Small intestine (tissue), 16 donors: ENCODE measurements at places on chromosomes 1 and 21. TPM values are rescaled to one million over a fixed set of nuclear protein-coding genes. Genes with fewer than 3 reads are reported as not detected.

DNA sequence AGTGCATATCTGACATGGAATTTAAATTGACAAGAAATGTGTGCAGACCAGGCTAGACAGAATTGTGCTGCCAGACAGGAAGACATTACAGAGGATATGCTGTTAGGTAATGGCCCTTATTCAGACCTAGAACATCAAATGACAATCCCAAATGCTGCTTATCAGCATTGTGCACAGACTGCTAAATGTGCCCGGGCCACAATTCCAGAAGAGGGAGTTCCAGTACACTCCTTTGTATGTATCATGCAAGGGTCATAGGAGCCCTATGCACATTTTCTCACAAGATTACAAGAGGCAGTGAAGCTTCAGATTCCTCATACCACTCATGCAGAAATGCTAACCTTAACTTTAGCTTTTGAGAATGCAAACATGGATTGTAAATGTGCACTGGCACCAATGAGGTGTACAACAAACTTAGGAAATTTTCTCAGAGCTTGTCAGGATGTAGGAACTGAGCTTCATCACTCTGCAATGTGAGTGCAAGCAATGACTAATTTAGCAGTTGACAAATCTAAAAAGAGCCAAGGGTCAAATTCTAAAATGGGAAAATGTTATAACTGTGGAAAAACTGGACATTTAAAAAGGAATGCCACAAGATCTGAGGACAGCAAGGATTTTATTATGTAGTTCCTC, 273.5 kb downstream of the COL11A1 start:
- H3K4me1 ChIP-seq: no peaks in the 10 kb centered on the region
- no peak for DNase-seq
- no peak overlapping the region for H3K27ac ChIP-seq

The EEIG2 gene
- 21.7 TPM for polyA plus RNA-seq

DNA sequence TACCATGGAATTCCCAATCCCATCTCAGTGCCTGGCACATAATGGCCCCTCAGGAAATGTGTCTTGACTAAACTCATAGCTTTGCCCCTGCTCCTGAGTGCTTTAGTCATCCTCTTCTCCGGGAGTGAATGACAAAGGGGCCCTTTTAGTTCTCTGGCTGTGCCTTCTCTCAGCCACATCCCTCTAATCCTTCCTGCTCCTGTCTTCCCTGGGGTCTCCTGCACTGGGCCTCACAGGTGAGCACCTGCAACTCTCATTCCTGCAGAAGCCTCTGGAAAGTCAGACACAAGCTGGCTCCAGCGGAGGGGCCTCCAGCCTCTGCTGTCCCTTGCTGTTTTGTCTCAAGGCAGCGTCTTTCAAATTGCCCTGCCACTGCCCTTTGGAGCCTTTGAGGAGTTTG, 14.0 kb upstream of the ETV3L start:
- no peaks in the 10 kb centered on the region for H3K4me1 ChIP-seq
- no peak overlapping the region for H3K4me3 ChIP-seq
- no peak for DNase-seq
- H3K27me3 ChIP-seq: no peaks in the 10 kb centered on the region
- no peak overlapping the region for H3K27ac ChIP-seq
- H3K36me3 ChIP-seq: no peaks in the 10 kb centered on the region

DNA sequence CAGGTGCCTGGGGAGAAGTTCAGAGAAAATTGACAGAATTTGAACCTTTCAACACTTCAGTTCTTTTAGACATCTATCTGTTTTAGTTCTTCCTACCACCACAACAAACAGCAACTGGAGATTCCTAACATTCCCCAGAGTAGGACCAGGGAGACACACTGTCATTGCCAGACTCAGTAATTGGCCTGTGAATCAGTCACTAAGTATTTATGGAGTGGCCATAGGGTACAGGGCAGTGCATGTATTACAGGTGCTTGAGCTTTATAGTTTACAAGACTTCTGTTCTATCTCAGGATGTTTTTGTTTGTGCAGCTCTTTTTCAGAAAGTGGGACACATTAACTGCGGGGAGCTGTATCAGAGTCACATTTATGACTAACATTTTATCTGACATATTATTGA, 1.7 kb downstream of the CDC14A start:
- no peak overlapping the region for H3K27ac ChIP-seq
- no peak overlapping the region for H3K4me3 ChIP-seq
- H3K36me3 ChIP-seq: no peaks in the 10 kb centered on the region
- peak; percentile 87 for DNase-seq
- H3K4me1 ChIP-seq: peaks cover 8% of the 10 kb centered on the region

- no peaks in the 10 kb centered on the region for H3K36me3 ChIP-seq
- H3K27me3 ChIP-seq: peaks cover 2% of the 10 kb centered on the region
- no peak overlapping the region for H3K4me3 ChIP-seq
- DNase-seq: no peak
Measured at GRCh38 chr21:42798106-42798505, 81.2 kb downstream of the WDR4 start.

The GUCA2A gene
- polyA plus RNA-seq: 56.3 TPM

The NUDT4B gene
- polyA plus RNA-seq: not detected

DNA sequence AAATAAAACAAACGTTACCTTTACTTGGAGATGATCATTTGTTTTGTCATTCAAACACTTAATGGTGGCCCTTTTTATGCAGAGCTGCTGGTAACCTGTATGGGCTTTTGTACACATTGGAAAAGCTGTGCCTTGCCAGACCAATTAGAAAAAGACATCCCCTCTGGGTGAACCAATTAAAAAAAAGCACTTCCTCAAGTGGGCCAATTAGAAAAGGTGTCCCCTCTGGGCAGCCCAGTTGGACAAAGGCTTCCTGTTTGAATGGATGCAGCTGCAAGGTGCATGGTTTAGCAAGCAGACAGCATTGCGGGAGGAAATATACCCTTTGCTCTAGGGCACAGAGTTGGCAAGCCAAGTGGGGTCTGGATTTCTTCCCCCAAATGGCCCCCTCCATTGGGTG, 21.6 kb downstream of the HUNK start:
- H3K4me3 ChIP-seq: no peak overlapping the region
- no peaks in the 10 kb centered on the region for H3K27me3 ChIP-seq

GRCh38 chr1:201359031-201359872, 18.2 kb downstream of the TNNT2 start:
- DNase-seq: no peak
- H3K27me3 ChIP-seq: no peaks in the 10 kb centered on the region
- no peaks in the 10 kb centered on the region for H3K4me1 ChIP-seq
- H3K4me3 ChIP-seq: no peak overlapping the region

- H3K36me3 ChIP-seq: no peaks in the 10 kb centered on the region
- no peak for DNase-seq
- H3K4me1 ChIP-seq: no peaks in the 10 kb centered on the region
Measured at GRCh38 chr1:194598098-194598497, 1411.7 kb upstream of the B3GALT2 start.

The TNNI3K gene
- polyA plus RNA-seq: 0.32 TPM

The ENO1 gene
- 492 TPM for polyA plus RNA-seq

DNA sequence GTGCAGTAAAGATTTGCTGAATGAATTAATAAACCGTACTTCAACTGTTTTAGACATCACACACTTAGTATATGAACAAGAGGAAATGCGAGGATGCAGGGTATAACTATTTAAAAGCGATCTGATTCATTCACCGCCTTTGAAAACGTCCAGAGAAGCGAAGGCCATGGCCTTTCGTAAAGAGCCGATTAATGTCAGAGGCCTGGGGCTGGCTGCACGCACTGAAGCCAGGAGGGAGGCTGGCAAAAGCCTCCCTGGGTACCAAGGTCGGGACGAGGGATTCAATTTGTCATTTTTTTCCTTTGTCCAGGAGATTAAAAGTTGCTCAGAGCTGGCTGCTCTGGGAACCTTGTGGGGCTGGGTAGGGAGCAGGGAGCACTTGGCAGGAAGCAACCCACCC, 307.4 kb downstream of the NPHP4 start:
- no peak overlapping the region for H3K27ac ChIP-seq
- no peak for DNase-seq
- no peaks in the 10 kb centered on the region for H3K27me3 ChIP-seq
- H3K36me3 ChIP-seq: no peaks in the 10 kb centered on the region
- H3K4me1 ChIP-seq: peaks cover 3% of the 10 kb centered on the region

The NOS1AP gene
- 0.89 TPM for polyA plus RNA-seq

DNA sequence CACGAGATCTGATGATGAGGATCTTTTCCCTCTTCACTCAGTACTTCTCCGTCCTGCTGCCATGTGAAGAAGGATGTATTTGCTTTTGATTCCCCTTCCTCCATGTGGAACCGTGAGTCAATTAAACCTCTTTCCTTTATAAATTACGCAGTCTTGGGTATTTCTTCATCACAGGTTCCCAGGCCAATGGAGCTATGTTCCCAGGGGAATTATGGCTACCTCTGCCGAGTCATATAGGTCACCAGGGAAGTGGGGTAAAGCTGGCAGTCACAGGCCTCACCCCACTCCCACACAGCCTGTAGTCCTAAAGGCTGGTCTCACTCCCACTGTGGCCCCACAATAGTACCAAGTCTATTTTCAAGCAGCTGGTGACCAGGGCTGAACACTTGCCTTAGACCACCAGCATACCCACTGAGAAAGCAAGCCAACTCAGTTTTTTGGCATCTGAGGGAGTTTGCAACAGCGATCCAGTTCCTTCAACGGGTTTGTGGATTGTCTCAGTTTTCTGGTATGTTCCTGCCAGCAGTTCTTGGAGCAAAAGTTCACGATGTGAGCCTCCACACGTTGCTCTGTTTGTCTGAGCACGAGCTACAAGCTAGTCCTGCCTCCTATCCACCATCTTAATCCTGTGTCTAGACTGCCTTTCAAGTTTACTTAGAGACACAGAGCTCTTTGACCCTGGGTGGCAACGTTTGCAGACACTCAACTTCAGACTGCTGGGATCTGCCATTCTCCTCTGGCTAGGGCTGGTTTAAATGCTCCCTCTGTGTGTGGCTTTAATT, 104.5 kb downstream of the CENPF start:
- H3K4me3 ChIP-seq: no peak overlapping the region
- no peaks in the 10 kb centered on the region for H3K4me1 ChIP-seq
- H3K36me3 ChIP-seq: no peaks in the 10 kb centered on the region
- H3K27ac ChIP-seq: no peak overlapping the region
- no peak for DNase-seq
- no peaks in the 10 kb centered on the region for H3K27me3 ChIP-seq

DNA sequence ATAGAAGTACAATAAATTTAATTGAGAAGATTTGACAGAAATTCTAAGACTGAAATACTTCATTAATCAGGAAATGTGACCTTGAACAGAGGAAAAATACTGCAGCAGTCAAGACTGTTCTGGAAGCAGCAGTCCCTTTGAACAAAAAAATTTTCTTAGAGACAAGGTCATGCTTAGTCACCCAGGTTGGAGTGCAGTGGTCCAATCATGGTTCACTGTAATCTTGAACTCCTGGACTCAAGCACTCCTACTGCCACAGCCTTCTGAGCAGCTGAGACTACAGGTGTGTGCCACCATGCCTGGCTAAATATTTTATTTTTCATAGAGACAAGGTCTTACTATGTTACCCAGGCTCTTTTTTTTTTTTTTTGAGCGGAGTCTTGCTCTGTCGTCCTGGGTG, 1.9 kb upstream of the CCDC30 start:
- H3K4me3 ChIP-seq: no peak overlapping the region
- H3K27me3 ChIP-seq: no peaks in the 10 kb centered on the region
- no peak overlapping the region for H3K27ac ChIP-seq
- peak; percentile 58 for DNase-seq

DNA sequence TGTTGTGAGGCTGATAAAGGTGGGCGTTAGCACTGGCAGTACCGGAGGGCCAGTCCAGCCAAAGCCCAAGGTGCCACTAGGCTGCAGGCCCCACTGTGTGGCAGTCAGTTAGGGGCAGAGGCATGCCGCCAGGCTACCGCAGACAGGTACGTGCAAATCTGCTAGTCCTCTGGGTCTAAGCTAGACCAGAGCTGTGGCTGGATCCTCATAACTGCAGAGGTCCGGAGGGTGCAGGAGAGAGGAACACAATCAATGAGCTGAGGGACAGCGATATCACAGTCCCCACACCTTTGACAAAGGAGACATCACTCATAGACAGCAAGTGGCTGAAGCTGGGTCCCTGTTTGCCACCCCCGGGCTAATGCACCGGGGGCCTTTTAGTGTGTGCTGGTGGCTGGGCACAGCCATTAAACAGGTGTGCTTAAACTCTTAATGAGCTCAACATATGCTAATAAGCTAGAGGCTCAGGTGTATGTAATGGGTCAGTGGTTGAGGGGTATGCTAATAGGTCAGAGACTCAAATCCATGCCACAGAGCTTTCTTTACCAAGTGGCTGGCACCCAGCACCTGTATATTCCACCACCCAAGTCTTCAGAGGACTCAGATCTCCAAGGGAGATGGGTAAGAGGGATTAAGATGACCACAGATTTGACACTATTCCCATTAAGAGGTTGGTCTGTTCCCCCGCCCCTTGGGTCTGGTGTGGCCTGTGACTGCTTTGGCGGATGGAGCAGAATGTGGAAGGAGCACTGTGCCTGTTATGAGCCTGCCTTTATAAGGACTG, 82.0 kb downstream of the GLIS1 start:
- no peak overlapping the region for H3K27ac ChIP-seq
- DNase-seq: no peak
- H3K27me3 ChIP-seq: no peaks in the 10 kb centered on the region
- no peaks in the 10 kb centered on the region for H3K36me3 ChIP-seq
- H3K4me3 ChIP-seq: no peak overlapping the region
- H3K4me1 ChIP-seq: no peaks in the 10 kb centered on the region

DNA sequence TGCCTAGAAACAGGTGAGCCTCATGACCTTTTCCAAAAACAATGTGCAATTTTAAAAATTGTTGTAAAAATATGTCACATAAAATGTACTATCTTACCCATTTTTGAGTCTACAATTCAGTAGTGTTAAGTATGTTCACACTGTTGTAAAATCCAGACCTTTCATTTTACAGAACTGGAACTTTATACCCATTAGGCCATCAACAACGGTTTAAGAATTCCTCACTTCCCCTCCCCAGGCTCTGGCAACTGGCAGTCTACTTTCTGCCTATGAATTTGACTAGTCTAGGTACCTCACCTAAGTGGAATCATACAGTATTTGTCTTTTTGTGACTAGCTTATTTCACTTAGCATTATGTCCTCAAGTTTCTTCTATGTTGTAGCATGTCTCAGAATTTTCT, 8.6 kb downstream of the CTSE start:
- DNase-seq: no peak
- H3K36me3 ChIP-seq: peaks cover 11% of the 10 kb centered on the region

- H3K27ac ChIP-seq: no peak overlapping the region
- no peak overlapping the region for H3K4me3 ChIP-seq
- no peaks in the 10 kb centered on the region for H3K4me1 ChIP-seq
- H3K27me3 ChIP-seq: no peaks in the 10 kb centered on the region
- H3K36me3 ChIP-seq: no peaks in the 10 kb centered on the region
Measured at GRCh38 chr1:197399755-197400521, 131.9 kb downstream of the CRB1 start.

- no peaks in the 10 kb centered on the region for H3K27me3 ChIP-seq
- H3K27ac ChIP-seq: peak overlapping the region; percentile 52
- no peak for DNase-seq
- peaks cover 18% of the 10 kb centered on the region for H3K4me1 ChIP-seq
- H3K4me3 ChIP-seq: no peak overlapping the region
Measured at GRCh38 chr1:32701421-32701911, 1.1 kb downstream of the SYNC start.
